Omental fat pad (tissue), 4 donors: ENCODE measurements at places on chromosomes 3 and 15. TPM values are rescaled to one million over a fixed set of nuclear protein-coding genes. Genes with fewer than 3 reads are reported as not detected.

SCG5 gene
- not detected for total RNA-seq

CORO2B gene
- 4.7 TPM for total RNA-seq

GRCh38 chr15:44580105-44580504, 43.2 kb downstream of the EIF3J start:
- no peak for DNase-seq

GRCh38 chr3:108488631-108489030, 21.8 kb downstream of the MYH15 start:
- no peak for DNase-seq

GRCh38 chr3:50435371-50436113, 67.9 kb downstream of the CACNA2D2 start:
- DNase-seq = no peak

STAB1 gene
- total RNA-seq = 231 TPM

SNTN gene
- not detected for total RNA-seq

DNA sequence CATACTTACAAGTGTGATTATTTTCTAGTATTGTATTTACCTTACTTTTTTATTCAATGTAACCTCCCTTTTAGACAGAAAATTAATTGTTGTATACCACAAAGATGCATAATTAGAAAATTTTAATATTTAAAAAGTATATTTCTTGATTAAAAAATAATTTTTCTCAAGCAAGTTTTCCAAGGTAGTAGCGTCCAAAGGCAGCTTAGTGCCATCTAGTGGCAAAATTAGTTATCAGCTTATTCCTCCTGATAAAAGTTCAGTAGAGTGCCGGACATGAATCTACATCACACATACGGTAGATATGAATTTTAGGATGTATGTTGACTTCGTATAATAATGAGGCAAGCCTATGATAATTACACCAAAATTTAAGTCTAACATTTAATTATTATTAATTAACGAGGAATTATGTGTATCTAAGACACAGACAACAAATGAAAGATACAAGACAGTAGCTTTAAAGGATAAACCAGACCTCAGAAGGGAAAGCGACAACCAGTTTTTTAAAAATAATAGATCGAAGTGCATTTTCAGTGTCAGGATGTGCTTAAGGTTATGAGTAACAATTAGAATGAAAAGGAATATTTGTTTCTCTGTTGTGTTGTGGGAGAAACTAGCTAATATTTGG, 405.9 kb downstream of the ROBO1 start:
- DNase-seq = no peak

DNA sequence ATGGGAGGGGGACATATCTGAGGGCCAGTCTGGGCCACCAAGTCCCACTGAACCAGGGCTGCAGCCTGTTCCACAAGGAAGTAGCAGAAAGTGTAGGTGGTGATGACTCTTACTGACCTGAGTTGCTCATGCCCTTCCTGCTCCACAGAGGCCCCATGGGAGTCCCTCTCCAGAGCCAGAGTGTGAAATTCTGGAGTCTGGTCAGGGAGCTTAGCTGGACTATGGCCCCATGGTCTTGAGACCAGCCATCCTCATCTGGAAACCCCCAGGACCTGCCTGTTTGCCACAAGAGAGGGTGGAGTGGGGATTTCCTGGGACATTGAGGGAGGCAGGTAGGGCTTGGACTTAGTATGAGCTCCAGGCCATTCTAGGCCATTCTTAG, 3.0 kb downstream of the SPINT1 start:
- DNase-seq = no peak

DNA sequence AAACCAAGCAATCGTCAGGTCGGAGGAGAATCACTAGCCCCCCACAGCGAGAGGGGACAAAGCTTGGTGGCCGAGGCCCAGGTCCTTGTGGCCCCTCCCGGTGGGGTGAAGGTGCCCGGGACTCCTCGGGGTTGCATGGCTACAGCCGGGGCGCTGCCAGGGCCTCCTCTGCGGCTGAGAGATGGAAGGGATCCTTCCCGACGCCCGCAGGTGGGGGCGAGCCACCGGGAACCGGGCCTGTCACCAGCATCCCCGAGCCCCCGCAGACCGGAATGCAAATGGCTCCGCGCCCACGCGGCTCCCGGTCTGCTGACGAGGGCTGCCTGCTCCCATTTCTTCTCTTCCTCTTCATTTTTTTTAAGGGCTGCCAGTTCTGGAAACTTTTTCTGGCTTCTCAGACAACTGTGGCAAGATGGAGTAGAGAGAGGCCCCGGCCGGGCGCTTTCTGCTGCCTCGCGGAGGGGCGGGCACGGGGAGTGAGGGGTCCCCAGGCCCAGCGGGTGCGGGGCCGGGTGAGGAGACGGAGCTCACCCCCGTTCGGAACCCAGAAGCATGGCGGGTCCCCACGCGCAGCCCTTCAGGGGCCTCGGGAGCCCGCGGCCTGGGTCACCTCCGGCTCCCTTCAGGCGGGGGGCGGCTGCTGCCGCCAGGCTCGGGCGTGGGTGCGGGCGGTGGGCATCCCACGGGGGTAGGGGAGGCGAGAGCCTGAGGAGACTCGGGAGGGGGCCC, 27.5 kb downstream of the MELTF start:
- DNase-seq = no peak

SKOR1 gene
- total RNA-seq = 1.1 TPM

CAPN3 gene
- total RNA-seq = 11.5 TPM

GRCh38 chr3:139935016-139935865, at the start of gene CLSTN2:
Gene CLSTN2 (plus strand): TSS chr3:139935185.
- peak; percentile 56 for DNase-seq

GRCh38 chr15:78944202-78944625, 632 bp downstream of the CTSH start:
- no peak for DNase-seq

POC1A gene
- 2.0 TPM for total RNA-seq

RTP4 gene
- 1.4 TPM for total RNA-seq

- DNase-seq = peak; percentile 9
Measured at GRCh38 chr3:38129058-38129457, 7.9 kb downstream of the ACAA1 start.

GRCh38 chr3:14424711-14425580, 22.5 kb downstream of the SLC6A6 start:
- DNase-seq = no peak

SMARCC1 gene
- 32.8 TPM for total RNA-seq

DNA sequence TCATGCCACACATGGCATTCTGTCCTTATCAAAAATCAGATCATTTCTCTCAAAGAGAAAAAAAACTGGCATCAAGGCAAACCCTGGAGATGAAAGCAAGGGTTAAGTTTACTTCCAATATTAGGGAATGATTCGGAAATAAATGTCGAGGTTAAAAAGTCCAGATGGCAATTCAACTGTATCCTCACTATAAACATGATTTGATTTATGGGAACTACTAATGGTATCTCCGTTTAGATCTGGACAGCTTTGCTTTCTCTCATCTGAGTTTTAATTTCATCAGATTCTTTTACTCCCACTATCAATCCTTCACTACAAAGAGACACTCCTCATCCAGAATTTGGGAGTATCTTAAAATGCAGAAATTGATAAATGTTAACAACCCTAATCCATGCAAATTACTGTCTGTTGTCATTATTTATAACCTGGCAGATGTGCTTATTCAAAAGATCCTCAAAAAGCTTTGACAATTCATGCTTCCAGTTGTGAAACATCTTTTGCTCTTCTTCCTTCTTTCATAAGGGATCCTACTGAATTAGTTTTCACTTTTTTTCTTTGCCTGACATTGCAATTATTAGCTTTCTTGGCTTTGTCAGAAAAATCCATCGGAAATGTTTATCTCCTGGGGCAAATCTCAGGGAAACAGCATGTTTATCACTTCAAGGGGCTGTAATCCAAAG, 903.2 kb downstream of the MCTP2 start:
- no peak for DNase-seq

GRCh38 chr3:102353148-102353547, 81.7 kb upstream of the ZPLD1 start:
- DNase-seq = no peak

DNA sequence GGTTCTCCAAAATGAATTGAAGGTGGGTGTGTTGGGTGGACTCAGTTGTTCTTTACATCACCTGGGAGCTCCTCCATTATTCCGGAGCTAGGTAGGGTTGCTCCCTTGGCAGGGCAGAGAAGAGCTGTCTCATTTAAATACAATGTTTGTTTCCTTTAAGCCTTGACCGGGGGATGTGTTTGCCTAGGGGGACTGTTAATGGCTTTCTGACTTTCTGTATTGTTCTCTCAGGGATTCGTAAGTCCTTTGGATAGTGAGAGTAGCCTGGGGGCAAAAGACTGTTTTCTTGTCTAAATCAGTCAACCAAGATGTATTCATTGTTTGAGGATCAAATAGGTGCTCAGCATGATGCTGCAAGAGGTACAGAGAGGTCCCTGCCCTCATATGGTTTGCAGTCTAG, 71.1 kb downstream of the CDAN1 start:
- no peak for DNase-seq

GRCh38 chr15:51377038-51377786, 35.8 kb downstream of the GLDN start:
- DNase-seq = no peak

ZNF592 gene
- 22.8 TPM for total RNA-seq

SAXO2 gene
- 0.19 TPM for total RNA-seq

RBPMS2 gene
- total RNA-seq = 1.4 TPM

COL6A5 gene
- total RNA-seq = not detected

- no peak for DNase-seq
Measured at GRCh38 chr15:88982946-88983342, 69.8 kb upstream of the MFGE8 start.

CLDN11 gene
- 52.1 TPM for total RNA-seq

GRCh38 chr15:76340803-76341365, 4.3 kb downstream of the ISL2 start:
- no peak for DNase-seq

GRCh38 chr3:191100516-191100915, 98.5 kb upstream of the OSTN start:
- no peak for DNase-seq

GRCh38 chr3:148643389-148643840, 54.3 kb upstream of the AGTR1 start:
- no peak for DNase-seq

CCR9 gene
- total RNA-seq = not detected

DNA sequence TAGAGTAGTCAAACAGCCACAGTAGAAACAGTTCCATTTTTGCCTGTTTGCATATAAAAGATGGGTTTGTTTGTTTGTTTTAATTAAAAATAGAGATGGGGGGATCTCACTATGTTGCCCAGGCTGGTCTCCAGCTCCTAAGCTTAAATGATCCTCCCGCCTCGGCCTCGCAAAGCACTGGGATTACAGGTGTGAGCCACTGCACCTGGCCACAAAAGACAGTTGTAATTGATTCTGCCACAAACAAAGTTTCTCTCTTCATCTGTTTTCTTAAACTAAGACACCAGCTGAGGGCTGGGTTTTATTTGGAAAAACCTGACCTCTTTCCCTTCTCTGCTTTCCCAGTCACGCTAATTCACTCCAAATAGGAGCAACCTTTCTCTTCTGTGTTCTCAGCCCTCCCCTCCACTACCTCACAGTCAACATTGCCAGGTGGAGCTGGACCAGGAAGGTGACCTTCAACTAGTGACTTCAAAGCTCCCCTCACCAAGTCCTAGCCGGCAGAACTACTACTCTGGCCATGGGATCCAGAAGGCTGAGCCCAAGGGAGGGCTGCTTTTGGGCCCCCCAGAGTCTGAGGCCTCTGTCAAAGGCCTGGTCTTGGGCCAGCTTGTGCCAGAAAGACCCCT, 1.5 kb upstream of the IDH2 start:
- no peak for DNase-seq

CFAP92 gene
- total RNA-seq = not detected

- no peak for DNase-seq
Measured at GRCh38 chr15:58726867-58727266, 22.6 kb downstream of the ADAM10 start.

GOLGA8Q gene
- total RNA-seq = 0.72 TPM

DNA sequence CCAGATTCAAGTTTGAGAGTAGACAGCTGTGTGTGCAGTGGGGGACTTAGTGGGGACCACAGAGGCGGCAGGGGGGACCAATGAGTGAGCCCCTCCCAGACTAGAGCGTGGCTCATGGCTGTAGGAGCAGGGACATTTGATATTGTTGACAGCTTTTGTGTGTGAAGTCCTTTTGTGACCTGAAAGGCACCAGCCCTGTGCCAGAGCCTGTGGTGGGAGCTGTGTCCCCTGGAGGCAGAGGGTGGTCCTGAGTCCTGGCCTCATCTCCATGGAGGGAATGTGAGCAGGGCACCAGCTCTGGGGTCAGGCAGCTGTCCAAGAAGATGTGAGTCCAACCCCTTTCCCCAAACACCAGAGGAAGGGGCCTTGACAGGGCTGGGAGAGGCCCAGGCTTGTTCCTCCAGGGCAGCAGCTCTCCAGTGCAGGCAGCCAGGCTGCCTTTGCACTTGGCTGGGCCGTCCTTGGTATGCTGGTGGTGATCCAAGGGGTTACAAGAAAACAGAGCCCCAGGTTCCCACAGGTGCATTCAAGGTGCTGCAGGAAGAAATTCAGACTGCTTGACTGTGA, 10.1 kb upstream of the C3orf22 start:
- no peak for DNase-seq

GRCh38 chr3:161851941-161852566, 355.4 kb downstream of the OTOL1 start:
- peak; percentile 29 for DNase-seq

DNA sequence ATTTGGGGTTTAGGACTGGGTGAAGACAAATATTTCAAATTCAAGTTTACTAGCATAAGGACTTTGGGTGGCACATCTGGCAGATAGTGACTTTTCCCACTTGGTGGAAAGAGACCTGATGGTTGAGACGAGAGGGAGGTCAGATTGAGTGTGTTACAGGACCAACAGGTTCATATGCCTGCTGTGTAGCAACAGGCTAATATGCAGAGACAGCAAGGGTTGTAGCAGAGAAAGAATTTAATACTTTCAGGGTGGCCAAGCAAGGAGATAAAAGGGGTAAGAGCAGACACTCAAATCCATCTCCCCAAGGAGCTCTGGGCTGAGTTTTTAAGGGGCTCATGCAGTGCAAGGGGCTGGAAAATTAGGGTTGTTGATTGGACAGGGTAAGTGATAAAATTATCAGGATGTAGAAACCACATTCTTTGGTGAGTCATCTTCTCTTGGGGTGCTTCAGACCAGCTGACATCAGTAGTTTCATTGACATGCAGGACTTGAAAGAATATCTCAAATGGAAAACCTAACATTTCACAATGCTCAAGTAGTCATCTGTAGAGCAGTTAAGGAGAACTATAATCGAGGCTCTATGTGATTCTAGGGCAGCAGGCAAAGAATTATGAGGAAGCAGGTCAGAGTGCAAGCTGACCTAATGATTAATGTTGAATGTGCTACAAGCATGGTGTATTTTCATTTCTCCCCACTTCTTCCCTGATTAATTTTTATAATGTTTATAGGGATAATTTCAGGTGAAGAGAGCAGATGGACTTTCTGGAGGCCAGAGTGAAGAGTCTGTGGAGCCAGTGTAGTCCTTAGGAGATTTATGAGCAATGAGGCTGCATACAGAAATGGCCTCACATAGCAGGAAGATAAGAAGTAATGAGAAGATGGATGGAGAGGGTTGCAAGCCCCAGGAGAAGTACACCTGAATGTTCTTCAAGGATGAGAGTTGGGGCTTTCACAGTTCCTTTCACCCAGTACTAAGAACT, 13.7 kb downstream of the FOXB1 start:
- DNase-seq = no peak

GRCh38 chr3:169865176-169865767, 4.5 kb downstream of the LRRC31 start:
- no peak for DNase-seq

OIP5 gene
- total RNA-seq = 0.46 TPM

GRCh38 chr3:45772341-45773035, 23.8 kb downstream of the SLC6A20 start:
- DNase-seq = no peak
